Inflammatory macrophage (primary cell): ENCODE measurements at places on chromosomes 5 and 9.

DNA sequence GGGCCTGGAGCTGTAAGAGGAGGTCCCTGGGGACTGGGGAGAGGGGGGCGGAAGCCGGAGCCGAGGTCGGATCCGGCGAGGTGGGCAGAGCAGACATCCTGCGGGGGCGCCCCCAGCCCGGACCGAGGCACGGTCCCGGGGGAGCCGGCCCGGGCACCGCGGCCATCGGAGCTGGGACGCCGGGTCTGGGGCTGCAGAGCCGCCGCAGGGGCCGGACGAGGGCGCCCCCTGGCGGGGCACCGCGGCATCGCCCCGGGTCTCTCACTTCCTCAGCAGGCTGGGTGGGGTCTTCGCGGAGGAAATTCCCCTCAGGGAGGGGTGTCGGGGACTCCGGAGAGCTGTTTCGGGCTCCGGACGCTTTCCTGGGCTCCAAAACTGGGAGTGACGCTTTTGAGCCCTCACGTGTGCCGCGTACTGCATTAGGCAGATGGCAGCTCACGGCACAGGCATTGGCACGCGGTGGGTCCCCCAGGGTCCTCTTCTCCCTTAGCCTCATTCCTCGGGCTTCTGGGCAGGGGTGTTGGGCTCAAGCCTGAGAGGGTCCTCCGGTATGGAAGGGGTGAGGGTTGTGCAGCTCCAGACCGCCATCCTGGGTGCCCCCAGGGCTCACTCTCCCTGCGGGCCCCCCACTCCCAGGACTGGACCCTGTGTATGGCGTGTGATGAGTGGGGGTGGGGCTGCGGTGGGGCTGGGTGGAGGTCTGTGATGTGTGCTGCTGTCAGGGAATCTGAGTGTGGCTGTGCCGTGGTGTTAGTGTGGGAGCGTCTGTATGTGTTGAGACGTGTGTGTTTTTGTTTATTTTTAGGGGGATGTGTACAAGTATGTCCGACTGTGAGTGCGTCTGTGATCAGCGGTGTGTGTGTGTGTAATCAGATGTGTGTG, 29.6 kb downstream of the LHX2 start:
- DNase-seq, result peak; percentile 43

- DNase-seq, result peak; percentile 93
These were observed 227.6 kb upstream of the DMRT1 start for GRCh38 chr9:613771-614347.

DNA sequence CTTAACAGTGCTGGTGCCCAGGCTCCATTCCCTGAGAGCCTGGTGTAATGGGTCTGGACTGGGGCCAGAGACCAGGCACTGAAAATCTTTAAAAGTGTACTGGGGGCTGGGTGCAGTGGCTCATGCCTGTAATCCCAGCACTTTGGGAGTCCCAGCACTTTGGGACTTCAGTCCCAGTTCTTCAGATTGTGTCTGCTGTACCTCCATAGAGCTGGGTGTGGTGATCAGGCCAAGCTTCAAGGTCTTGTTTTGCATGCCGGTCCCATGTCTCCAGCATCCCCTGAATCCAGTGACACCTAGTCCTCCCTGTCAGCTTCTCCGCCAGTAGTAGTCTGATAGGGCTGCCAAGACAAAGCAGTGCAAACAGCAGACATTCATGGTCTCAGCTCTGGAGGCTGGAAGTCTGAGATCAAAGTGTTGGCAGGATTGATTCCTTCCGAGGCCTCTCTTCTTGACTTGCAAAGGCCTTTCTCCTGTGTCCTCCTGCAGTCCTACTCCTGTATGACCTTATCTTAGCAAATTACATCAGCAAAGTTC, 108.2 kb downstream of the SYK start:
- DNase-seq, result no peak

GRCh38 chr5:79512471-79513307, 1.2 kb downstream of the HOMER1 start:
- DNase-seq, result no peak

DNA sequence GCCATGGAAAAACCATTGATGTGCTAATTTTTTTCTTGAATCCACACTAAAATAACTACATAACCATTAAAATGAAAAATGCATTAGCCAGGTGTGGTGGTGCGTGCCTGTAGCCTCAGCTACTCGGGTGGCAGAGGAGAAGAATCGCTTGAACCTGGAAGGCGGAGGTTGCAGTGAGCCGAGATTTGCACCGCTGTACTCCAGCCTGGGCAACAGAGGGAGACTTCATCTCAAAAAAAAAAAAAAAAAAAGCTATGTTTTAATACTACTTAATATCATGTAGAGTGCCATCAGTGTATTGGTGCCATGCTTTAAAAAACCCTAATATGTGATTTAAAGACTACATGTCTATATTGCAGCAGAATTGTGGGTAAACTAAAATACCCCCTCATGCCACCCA, 58.9 kb downstream of the NDFIP1 start:
- DNase-seq, result no peak

DNA sequence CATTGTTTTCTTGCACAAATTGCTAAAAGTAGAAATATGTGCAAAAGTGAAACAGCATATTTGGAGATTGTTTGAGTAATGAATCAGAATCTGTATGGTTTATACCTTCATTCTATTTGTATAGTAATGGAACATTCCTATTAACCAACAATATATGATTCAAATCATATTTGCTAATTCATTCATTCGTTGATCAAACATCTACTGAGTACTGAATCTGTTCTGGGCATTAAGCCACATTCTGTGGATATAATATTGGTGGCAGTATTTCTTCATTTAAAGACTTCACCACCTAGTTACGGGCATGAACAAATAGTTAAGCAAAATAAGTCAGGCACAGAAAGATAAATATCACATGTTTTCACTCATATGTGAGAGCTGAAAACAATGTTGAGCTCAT, 385.7 kb downstream of the MTRR start:
- DNase-seq, result no peak

DNA sequence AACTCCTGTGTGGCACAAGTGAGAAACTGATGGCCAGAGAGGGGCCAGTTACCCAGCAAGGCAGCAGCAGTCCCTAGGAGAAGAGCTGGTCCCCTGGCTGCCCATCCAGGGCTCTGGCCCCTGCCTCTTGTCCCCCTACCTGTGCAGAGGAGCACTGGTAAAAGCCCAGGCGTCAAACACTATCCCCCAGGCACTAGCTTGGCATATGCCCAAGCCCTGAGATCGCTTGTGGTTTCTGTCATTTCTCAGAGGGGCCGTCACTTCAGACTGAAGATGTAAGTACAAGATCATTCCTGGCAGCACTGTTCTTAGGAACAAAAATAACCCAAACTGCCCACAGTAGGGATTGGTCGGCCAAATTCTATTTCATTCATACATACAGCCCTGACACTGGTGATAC, 53.9 kb downstream of the COL15A1 start:
- no peak for DNase-seq

- DNase-seq, result no peak
These were observed 85.1 kb upstream of the LRRTM2 start for GRCh38 chr5:138960145-138960692.

- DNase-seq, result no peak
These were observed 44.8 kb downstream of the VCAN start for GRCh38 chr5:83516377-83516776.

DNA sequence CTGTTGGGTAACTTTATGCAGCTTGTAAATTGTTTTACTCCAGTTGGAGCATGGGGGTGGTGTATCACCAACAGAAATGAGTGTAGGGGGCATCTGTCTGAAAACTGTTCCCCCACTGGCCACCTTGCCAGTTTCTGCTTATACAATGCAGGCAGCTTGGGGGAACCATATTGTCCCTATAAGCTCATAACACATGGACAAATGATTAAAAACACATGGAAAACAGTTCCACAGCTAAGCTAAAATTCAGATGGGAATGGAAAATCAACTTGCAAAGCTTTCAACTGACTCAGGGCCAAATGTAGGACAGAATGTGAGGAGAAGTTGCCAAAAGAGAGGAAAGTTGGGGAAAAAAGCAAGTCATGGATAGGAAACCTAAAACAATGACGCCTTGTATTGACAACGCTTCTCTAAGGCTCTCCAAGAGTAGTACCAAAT, 7.9 kb upstream of the CER1 start:
- no peak for DNase-seq

GRCh38 chr5:55469839-55470238, 64.9 kb downstream of the PLPP1 start:
- no peak for DNase-seq

DNA sequence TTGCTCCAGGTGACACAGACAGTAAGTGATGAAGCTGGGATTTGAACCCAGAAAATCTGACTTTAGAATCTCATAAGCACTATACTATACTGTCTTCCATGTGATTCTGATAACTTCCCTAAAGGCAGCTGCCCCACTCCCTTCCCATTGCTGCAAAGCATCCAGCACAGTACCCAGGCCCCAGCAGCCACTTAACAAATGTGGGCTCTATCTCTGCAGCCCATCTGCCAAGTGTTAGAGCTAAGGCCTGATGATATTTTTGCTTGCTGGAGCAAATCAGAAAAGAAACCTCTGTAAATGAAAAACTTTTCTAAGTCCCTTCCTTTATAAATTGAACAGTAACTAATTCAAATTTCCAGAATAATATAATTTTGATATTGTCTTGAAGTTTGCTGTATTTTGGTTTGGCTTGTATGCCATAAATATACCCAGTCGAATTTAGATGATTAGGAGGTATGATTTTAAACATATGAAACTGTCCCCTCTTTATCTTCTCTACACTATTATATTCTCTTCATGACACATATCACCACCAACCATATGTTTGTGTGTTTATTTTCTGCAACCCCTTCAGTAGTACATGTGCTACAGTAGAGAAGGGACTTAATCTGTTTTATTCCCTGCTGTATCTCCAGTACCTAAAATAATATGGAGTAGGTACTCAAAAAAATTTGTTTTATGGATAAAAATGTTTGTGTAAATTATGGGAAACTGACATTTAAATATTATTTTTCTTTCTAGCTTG, 63.8 kb downstream of the SMIM15 start:
- DNase-seq, result no peak

GRCh38 chr5:104385906-104386305, 823.3 kb upstream of the NUDT12 start:
- no peak for DNase-seq

- DNase-seq, result no peak
These were observed 100.9 kb downstream of the GABBR2 start for GRCh38 chr9:98607787-98608186.

DNA sequence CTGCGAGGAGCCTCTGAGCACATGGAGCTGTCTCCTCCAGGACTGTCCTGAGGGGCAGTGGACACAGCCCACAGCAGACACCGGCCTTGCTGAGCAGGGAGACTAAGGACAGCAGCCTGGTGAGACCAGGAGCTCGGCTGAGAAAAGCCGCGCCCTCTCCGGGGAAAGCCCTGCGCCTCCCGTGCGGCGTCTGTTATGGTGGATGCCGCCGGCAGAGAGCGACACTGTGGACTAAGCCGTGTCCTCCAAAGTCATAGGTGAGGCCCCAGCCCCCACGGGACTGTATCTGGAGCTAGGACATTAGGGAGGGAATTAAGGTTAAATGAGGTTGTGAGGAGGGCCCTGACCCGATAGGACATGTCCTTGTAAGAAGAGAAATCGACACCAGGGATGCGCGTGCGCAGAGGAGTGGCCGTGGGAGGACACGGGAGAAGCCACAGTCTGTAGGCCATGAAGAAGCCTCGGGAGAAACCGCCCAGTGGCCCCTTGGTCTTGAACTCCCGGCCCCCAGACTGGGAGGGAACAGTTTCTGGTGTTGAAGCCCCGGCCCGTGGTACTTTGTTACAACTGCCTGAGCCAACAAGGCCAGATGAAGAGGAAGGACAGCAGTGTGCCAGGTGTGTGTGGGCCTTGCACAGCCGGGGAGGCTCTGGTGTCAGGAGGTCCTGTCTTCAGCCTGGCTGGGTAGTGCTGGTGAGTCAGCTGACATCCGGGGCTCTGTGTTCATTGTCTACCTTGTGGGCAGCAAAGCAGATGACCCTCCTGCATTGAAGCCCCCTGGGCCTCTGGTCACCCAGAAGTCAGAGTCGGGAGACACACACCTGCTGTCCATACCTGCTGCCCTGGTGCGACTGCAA, 22.1 kb downstream of the MRPL36 start:
- no peak for DNase-seq
